ENCODE measurements at places on chromosomes 1 and 21.

GRCh38 chr1:119489201-119489600, 17.8 kb upstream of the HSD3B1 start:
- no peak for DNase-seq

GRCh38 chr1:206032380-206033140, 8.9 kb upstream of the CTSE start:
- DNase-seq: no peak

- DNase-seq: no peak
Observed at GRCh38 chr1:162003830-162004215, 19.8 kb downstream of the OLFML2B start.

DNA sequence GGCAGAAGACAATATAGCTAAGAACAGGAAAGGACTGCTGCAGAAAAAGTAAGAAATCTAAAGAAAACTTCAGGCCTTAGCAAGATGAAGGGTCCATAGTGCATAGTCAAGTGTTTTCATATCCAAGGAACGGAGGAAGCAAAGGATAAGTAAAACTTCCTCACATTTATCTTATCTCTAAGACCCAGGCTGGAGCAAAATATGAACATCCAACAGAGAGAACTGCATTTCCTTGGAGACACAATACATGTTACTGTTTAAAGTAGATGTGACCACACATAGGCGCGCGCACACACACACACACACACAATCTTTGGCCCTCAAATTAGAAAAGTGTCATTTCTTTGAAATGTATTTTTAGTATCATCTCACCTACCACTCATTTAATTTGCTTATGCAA, 66.7 kb downstream of the TTLL7 start:
- DNase-seq: no peak

- DNase-seq: no peak
Observed at GRCh38 chr1:64292399-64292798, 89.0 kb downstream of the UBE2U start.

DNA sequence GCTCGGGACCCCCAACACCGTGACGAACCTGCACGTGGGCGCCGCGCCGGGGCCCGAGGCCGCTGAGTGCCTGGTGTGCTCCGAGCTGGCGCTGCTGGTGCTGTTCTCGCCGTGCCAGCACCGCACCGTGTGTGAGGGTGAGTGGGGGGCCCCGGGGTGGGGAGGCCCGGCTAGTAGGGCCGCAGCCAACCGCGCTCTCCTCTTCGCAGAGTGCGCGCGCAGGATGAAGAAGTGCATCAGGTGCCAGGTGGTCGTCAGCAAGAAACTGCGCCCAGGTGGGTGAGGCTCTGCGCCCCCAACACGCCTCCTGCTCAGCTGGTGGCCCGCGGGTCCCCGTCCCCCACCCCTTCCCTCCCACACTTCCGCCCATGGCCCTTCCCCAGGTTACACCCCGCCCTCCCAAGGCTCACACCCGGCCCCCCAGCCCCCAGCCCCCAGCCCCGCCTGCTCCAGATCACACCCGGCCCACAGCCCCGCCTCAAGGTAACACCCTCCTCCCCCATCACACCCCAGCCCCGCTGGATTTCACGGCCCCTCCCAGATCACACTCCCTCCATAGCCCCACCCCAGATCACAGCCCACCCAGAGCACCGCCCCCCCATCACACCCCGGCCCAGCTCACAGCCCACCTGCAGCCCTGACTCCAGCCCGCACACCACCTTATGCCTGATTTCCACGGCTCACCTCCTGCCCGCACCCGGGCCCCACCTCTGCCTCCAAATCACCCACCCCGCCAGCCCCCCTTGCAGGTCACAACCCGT, 2.4 kb upstream of the MMP23B start:
- DNase-seq: peak; percentile 87

DNA sequence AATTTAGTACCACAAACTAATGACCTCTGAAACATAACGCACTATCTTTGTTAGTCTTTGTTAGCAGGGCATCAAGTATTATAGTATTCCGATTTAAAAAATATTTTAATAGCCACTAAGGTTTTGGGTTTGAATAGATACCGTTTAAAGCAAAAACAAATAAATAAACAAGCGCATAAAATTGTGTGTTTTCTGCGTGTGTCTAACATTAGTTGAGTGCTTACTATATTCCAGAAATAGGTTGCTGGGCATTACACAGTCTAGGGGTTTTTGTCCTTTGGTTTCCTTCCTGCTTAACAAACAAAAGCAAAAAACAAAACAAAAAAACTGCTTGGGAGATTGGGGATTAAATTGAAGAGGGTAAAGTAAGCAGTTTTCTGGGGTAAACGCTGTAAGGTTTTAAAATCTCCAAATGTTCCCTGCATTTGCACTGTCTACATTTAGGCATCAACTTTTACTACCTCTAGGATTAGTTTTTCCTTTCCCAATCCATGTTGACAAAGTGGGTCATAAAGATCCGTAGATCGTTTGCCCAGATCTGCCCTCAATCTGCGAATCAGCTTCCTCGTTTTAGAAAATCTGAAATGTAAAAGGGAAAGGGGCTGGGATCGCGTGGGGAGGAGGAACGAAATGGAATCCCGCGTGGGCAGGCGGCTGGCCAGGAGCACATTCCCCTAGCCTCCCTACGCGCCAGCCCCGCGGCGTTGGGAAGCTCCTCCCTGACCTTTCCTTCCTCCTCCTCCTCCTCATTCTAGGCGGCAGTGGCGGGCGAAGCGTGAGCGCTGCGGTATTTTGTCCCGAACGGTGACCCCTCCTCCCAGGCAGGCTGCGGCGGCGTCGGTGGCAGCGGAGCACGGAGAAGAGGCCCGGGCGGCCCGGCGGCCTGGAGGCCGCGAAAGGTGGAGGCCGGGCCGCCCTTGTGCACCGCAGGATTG, at the start of gene KCTD3:
Gene KCTD3 (plus strand): TSS at position 749 of the 935 bp plus-strand sequence. CDS start 382 bp downstream, outside the sequence.
- no peak for DNase-seq

DNA sequence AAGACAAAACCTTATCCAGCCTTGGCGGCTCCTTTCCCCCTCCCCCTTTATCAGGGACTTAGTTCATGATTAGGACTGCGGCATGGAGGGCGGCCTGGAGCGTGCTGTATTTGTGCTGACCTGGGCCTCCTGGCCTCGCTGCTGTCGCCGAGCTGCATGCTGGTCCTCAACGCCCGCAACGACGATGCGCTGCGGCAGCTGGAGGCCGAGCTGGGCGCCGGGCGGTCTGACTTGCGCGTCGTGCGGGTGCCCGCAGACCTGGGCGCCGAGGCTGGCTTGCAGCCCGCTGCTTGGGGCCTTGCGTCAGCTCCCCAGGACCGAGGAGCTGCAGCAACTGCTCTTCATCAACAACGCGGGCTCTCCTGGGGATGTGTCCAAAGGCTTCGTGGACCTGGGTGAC, 70.9 kb downstream of the TM2D1 start:
- DNase-seq: no peak

DNA sequence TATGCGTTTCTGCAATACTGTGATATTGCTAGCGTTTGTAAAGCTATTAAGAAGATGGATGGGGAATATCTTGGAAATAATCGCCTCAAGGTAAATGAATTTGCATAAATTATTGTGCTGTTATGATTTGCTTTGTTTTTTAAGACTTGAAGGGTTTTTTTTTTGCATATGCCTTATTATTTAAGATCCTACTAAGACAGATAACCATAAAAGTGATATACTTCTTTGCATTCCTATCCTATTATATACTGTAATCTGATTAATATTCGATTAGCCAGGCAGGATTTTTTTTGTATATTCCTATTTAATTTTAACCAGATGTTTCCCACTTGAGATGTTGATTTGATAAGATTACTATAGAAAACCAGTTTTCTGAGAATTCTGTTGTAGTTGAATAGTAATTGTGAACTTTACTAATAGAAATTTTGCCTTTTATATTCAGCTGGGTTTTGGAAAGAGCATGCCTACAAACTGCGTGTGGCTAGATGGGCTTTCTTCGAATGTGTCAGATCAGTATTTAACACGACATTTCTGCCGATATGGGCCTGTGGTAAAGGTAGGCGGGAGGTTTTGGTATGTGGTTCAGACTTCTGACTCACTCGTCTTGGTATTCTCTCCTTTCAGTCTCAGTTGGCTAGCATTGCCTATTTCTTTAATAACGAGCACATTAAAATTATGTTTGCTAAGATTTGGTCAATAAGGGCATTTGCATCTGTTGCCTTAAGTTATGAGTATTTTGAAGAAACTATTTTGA, 56.8 kb downstream of the ZBTB17 start:
- DNase-seq: peak; percentile 84

- DNase-seq: no peak
Observed at GRCh38 chr1:18965206-18966173, 9.0 kb upstream of the IFFO2 start.

DNA sequence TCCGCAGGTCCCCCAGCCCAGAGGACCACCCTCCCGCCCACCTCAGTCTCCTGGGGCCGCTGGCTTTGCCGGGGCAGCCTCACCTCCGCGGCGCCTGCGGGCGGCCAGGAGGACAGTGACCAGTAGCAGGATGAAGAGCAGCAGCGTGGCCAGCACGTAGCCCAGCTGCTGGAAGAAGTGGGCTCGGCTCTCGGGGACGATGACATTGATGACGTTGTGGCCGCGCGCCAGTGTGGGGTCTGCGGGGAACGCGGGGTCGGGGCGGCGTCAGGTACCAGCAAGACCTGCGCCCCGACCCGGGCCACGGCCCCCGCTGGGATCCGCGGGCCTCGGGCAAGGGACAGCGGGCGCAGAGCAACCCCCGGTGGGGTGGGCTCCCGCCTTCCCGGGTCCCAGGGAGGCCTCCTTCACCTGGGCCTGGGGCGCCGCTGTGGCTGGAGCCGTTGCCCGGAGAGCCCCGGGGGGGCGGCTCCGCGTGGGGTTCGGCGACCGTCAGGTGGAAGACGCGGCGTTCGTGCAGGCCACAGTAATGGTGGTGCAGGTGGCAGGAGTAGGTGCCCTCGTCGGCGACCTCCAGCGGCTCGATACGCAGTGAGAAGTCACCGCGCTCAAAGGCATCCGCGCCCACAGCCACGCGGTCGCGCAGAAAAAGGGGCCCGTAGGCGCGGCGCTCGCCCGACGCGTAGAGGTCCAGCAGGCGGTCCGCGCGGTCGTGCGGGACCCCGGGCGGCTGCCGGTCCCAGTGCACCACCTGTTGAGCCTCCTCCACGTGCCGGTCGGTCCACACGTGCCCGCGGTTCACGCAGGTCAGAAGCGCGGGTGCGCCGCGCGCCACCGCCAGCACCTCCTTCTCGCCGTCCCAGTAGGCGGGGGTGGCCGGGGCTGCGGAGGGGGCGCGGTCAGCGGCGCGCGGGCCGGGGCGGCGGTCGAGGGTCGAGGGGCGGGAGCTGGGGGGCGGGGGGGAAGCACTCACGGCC, 3.8 kb downstream of the MXRA8 start:
- DNase-seq: no peak

DNA sequence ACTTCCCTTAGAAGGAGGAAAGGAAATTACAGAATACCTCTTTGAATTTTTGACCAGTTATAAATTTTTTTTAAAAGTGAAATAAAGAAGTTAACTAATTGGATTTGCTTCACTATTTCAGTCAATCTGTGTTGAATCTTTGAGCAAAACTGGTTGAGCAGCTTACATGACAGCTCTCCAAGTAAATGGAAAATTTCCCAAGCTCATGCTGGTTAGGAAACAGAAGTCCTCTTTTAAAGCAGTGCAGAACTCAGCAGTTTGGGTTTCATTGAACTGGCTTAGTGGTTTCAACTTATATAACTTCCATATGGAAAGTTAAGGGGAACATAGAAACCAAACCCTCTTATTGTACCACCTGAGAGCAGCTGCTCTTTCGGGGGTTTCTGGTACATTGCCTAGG, 250.5 kb downstream of the PDE4B start:
- DNase-seq: no peak

DNA sequence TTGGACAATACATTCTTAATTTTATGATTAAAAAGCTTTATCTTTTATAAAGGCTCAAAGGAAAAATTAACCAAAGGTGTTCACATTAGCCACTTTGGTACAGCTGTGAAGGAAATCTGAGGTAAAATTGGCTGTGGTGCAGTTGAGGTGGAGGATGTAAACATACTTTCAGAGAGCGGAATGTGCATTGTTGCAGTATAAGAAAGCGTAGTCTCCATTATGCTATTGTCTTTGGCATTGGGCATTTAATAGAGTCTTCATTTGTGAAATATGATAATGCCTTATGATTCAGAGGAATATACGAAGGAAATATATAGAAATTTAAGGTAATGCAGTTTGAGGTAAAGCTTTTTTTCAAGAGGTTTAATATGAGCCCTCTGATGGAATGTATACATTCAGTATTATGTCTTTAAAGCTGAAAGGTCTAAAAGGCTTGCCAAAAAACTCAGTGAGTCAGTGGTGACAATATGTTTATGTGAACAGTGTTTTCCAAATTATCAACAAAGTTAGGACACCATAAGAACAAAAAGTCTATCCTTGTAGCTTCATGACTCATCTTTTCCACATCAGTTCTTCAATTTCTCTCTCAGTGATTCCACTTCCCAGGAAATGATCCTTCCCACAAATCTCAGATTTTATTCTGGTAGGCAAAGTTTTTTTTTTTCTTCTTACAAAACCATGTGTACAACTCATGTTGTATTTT, 26.9 kb upstream of the DDR2 start:
- DNase-seq: no peak

DNA sequence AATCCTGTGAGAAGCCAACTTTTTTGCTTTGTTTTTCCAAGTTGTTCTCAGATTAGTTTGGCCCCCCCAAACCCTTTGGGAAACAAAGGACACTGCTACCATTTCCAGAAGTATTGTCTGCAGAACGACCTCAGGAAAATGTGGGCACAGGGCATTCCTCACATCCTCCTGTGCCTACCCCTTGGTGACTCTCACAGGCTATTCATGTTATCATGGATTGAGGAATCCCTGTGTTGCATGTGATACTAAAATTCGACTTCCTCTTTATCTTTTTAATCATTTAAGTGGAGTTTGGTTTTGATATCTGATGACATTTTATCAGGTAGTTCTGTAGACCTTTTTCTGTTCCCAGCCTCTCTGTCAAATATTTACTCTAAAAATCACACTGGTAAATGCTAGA, 184.5 kb downstream of the FASLG start:
- DNase-seq: no peak

DNA sequence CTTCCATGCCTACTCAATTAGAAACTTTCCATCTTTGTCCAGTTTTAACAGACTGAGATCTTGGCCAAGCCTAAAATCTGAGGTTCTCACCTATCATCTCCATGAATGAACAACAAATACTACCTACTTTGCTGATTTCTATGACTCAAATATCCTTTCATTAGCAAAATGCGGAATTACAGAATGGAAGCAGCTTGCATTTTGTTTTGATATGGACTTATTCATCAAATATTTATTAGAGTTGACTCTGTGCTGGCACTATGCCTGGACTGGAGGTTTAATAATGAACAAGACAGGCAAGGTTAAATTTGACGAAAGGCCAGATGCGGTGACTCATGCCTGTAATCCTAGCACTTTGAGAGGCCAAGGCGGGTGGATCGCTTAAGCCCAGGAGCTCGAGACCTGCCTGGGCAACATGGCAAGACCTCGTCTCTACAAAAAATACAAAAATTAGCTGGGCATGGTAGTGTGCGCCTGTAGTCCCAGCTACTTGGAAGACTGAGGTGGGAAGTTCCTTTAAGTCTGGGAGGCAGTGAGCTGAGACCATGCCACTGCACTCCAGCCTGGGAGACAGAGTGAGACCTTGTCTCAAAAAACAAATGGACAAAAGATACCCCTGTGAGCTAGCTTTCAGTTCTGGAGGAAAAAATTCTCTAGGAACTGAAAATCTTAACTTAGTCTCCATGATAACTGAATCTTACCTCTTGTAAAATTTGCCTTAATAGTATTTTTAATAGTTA, 29.4 kb upstream of the SOD1 start:
- DNase-seq: no peak

Data from natural killer cell treated with Interleukin-12 subunit alpha and Interleukin-12 subunit beta and Interleukin-15 and Interleukin-18, amount 100 ng/mL, for 72 hours (primary cell).